Cardiac fibroblast (primary cell): ENCODE measurements at places on chromosomes 7 and 10.

- peak; percentile 75 for DNase-seq
Observed at GRCh38 chr7:29300026-29300480, 105.5 kb downstream of the CHN2 start.

GRCh38 chr10:104328646-104328895, 9.7 kb downstream of the ITPRIP start:
- no peak for DNase-seq

GRCh38 chr10:81759111-81759510, 115.9 kb upstream of the NRG3 start:
- DNase-seq = no peak

GRCh38 chr7:105218939-105219770, 169.6 kb downstream of the SRPK2 start:
- peak; percentile 65 for DNase-seq

DNA sequence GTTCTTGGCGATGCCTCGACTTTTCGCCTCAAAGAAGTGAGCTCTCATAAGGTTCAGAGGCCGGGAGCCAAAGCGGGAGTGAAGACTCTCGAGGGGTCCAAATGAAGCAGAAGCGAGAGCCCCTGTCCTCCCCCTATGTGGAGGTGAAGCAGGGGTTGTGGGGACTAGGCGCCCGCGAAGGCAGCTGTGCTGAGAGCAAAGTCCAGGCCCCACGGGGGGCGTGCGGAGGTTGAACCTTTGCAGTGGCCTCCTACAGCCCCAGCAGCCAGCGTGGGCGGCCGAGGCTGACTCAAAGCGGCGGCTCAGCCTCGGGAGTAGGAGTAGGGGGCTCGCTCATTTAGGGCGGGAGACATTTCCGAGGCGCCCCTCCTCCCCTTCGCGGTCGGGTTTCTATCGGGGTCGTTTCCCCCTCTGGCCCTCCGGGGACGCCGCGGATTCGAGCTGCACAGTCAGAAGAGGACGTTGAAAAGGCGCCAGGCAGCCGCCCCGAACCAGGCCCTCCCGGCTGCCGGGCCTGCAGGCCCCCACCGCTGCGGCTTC, 553 bp upstream of the ADD3 start:
- DNase-seq = peak; percentile 64

DNA sequence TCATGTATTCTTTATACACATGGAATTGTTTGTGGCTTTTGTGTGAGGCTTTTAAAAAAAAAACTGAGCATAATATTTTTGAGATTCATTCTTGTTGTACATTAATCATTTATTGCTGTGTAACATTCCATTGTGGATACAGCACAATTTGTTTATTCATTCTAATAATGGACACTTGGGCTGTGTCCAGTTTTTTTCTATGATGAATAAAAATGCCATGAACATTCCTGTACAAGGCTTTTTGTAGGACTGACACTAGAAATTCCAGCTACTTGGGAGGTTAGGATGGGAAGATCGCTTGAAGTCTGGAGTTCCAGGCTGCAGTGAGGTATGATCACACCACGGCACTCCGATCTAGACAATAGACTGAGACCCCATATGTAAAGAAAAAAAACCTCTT, 254.3 kb upstream of the CACNA2D1 start:
- DNase-seq = peak; percentile 16

- DNase-seq = peak; percentile 67
Observed at GRCh38 chr7:45682836-45683555, 108.8 kb downstream of the ADCY1 start.

DNA sequence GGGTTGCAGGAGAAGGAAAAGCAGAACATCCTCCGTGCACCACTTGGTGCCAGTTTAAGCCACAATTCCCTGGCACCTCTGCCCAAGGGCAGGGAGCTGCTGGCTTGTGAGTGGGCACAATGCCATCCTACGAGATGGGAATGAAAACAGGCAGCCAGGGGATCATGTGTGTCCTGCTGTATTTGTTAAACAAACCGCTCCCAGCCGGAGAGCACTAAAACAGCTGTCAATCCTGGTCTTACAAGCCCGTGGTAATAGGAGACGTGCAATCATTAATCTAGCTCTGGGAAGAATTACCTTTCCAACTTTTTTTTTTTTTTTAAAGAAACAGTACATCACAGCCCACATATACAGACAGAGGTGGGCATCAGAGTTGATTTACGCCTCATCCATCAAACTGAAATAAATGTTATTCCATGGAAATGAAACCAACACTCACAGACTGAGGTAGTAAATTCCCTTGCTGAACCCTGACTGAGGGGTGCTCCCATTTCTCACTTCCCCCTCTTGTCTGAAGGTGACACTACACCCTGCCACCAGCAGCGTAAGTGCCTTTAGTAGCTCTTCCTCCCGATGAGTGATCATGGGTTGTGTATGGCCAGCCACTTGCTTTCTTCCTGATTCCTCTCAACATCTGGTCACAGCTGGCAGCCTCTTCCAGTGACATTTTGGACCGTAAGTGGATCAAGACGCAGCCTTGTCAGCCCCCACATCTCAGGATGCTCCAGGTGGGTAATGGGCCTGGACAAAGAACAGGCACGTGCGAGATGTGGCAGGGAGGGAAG, 143.8 kb downstream of the TEX36 start:
- no peak for DNase-seq

- no peak for DNase-seq
Observed at GRCh38 chr10:82397854-82398253, 522.9 kb downstream of the NRG3 start.

- no peak for DNase-seq
Observed at GRCh38 chr7:146661929-146662328, 545.3 kb downstream of the CNTNAP2 start.

DNA sequence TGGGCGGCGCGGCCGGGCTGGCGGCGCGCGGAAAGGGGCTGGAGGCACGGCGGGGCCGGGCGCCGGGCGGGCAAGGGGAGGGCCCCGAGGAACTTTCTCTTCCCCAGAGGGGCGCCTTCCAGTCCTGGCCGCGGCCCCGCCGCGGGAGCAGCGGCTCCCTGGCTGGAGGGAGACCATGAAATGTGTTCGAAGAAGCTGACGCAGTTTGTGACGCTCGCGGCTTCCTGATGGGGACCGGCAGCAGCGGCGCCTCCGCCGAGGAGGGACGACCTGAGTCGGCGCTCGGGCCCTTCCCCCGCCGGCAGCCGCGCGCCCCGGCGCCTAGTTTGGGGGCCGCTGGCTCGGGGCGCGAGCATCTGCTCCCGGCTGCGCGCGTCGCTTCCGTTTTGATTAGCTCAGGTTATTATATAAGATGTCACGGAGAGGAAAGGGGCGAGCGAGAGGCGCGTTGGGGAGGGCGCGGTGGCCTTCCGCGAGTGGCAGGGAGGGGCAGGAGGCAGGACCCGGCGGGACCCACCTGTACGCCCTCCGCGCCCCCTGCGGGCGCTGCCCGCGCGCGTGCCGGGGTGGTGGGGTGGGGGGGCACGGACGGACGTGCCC, 57.1 kb upstream of the PCGF5 start:
- peak; percentile 70 for DNase-seq

- no peak for DNase-seq
Observed at GRCh38 chr10:86104156-86104555, 262.4 kb downstream of the GRID1 start.
